Natural killer cell treated with Interleukin-12 subunit alpha and Interleukin-12 subunit beta and Interleukin-15 and Interleukin-18, amount 100 ng/mL, for 72 hours (primary cell): ENCODE measurements at places on chromosomes 3 and 15.
A peak's percentile ranks its signal among the peaks of the same experiment; 100 is the strongest.

DNA sequence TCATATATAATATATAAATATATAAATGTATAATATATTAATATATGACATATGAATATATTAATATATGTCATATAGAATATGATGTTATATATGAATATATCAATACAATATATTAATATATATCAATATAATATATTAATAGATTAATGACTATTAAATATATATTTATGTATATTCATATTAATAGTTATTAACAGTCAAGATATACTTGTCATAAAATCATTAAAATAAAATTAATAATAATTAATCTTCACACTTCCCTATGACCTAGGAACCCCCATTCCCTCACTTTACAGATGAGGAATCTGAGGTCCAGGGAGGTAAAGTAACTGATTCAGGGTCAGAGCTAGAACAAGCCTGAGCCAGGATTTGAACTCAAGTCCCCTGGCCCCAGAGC, 70.6 kb upstream of the SLC6A11 start:
- DNase-seq = no peak

DNA sequence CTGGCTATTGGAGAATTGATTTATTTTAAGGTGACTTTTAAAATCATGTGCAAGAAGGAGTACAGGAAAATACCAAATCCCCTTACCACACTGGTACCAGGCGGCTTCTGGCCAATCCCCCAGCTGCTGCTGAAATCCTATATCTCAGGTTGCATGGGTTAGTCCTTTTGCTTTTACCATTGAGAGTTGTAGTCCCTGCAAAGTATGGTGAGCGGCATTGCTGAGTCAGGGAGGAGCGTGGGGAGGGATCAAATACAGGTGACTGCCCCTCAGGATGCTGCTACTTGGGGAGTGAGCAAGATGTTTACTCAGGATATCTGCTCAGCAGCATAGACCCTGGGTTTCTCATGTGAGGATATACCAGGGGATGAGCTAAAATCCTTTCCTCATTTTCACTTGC, 131.9 kb upstream of the STAC start:
- no peak for DNase-seq

GRCh38 chr15:28085489-28086174, 13.5 kb downstream of the OCA2 start:
- DNase-seq = no peak

DNA sequence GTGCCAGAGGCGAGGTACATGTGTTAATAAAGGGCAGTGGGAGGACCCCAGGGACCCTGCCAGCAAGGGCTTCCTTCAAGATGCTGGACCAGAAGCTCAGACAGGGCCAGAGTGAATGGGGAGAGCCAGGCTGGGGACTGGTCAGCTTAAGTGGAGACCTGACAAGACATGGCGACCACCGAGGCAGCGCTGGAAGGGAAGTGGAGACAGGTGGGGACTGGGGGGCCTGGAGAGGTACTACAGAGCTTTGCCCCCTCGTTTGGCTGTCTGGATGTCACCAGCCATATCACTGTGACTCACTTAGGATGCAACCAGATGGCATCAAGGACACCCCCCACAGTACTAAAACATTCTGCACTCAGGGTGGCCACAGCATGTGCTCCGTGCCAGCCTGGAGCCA, 97.9 kb downstream of the ADCY5 start:
- no peak for DNase-seq

GRCh38 chr15:62068810-62069167, 2.0 kb downstream of the C2CD4A start:
- no peak for DNase-seq

GRCh38 chr15:77993374-77993911, 84.1 kb downstream of the TBC1D2B start:
- DNase-seq = no peak

GRCh38 chr3:171876680-171877147, 33.6 kb downstream of the TMEM212 start:
- DNase-seq = no peak

- peak; percentile 66 for DNase-seq
These were observed at the start of gene LRRN1 for GRCh38 chr3:3799173-3800079. Gene LRRN1 (plus strand): TSS chr3:3799431. CDS start chr3:3844642, 45,211 bp downstream.

GRCh38 chr3:123640740-123641462, 56.0 kb upstream of the HACD2 start:
- DNase-seq = no peak

- no peak for DNase-seq
These were observed 249.5 kb upstream of the AZI2 start for GRCh38 chr3:28598165-28598564.

GRCh38 chr3:100023150-100023549, 91.2 kb downstream of the FILIP1L start:
- DNase-seq = no peak

- no peak for DNase-seq
These were observed 12.6 kb upstream of the LCTL start for GRCh38 chr15:66578286-66578875.

DNA sequence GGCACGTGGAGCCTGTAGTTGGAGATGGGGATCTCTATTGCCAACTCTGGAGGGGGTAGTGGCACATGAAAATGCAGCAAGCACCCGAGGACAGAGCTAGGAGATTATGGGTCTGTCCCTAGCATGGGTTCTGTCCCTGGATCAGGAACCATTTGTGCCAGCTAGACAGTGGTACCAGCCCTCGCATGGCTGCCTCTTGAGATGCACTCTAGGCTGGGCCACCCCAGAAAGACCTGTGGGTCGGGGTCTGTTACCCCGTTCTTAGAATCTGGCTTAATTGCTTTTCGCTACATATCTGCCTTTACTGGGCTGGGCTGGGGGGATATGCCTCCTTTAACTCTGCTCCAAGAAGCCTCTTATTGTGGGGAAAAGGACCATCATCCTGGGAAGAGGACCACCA, 54.5 kb downstream of the EPHB1 start:
- no peak for DNase-seq

DNA sequence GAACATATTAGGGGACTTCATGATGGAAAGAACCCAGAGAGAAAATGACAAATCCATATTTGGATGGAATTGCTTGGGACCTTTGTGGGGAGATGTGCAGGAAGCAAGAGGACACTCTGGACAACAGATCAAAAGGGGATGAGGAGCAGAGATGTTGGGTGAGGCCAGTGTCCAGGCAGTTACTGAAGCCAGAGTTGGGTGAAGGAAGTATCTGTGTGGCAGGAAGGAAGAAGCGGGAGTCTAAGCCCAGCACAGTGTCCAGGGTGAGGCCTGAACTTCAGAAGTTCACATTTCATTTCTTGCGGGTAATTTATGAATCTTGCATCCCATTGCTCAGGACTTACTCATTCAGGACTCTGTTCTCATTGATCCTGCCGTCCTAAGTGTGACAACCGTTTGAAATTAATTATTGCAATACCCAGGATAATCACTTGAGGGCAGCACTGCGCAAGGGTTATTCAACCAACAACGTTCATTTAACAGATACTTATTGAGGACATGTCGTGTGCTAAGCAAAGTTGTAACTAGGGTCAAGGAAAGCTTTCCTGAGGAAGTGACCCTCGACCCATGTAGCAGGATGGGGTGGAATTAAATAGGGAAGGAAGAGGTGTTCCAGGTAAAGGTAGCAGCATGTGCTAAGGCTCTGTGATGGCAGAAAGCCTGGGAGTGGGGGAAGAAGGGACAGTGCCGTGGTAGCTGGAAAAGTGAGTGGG, 61.3 kb upstream of the CMTM8 start:
- DNase-seq = no peak

DNA sequence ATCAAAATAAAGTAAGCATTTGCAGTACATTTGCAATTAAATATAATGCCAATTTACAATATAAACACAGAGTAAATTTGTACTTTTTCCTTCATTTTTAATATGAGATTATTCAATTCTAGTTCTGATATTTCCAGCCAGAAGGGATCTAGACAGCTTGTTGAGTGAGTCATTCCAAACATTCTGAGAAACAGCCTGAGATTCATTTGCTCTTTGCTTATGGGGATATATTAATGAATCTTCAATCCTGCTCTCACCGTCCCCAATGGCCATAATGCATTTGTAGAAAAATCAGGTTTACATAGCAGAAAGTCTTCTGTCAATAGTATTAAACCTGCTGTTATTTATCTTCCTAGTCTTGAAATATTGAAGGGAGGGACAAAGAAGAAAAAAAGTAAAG, 554.2 kb downstream of the TUSC7 start:
- no peak for DNase-seq

- DNase-seq = no peak
These were observed 49.4 kb upstream of the CCDC174 start for GRCh38 chr3:14602006-14602803.

DNA sequence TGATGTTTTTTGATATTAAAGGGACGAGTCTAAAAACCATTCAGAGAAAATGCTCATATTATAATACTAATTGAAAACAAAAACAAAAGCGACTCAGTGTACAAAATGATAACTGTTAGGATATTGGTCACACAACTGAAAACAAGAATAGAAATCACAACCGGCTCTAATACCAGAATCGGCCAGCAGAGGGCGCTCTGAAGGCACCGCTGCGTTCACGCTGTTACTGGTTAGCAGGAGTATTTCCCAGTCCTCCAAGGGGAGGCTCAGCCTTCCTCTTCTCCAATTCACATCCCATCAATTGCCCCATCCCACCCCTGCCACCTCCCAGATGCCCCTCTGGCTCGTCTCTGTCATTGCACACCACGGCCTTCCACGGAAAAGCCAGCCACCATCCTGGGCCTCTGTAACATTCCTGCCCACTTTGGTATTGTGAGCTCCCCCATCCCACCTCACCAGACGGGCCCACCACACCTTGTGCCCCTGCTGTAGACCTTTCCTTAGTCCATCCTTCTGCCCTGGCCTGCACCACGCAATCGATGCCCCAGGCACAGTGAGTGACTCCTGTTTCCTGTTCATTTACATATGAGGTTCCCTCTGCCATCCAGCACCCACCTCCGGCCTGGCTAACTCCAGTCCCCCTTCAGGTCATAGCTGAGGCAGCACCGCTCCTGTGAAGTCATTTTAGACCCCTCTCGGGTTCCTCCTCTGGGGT, 8.5 kb downstream of the FAM107A start:
- DNase-seq = peak; percentile 75

- no peak for DNase-seq
These were observed 28.5 kb downstream of the ACSBG1 start for GRCh38 chr15:78205856-78206255.

GRCh38 chr3:59469948-59470723, 420.3 kb upstream of the CFAP20DC start:
- DNase-seq = no peak

- no peak for DNase-seq
These were observed 4.4 kb downstream of the NAA50 start for GRCh38 chr3:113741620-113742019.
